ENCODE measurements at places on chromosomes 13 and 19.

GRCh38 chr13:34863360-34864135 is 78.5 kb upstream of the NBEA start:
- no peak for DNase-seq

DNA sequence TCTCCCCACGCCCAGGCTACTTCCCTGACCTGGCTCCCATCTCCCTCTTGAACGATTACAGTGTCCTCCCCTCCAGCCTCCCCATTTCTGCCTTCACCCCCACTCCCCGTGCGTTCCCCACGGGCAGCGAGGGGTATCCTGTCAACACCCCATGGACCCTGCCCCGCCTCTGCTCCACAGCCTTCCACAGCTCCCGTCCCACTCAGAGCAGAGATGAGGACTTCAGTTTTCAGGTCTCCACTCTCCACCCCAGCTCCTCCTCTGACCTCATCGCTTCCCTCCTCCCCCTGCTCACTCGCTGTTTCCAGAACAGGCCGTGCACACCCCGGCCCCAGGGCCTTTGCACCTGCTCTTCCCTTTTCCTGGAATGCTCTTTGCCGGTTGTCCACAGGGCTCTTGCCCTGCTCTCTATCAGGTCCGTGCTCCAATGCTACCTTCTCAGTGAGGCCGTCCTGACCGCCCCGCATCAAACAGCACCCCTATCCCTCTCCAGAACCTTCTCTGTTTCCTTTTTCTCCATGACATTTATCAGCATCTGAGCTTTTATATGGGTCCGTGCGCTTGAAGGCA is 15.0 kb downstream of the LRRC4B start:
- no peak for DNase-seq

DNA sequence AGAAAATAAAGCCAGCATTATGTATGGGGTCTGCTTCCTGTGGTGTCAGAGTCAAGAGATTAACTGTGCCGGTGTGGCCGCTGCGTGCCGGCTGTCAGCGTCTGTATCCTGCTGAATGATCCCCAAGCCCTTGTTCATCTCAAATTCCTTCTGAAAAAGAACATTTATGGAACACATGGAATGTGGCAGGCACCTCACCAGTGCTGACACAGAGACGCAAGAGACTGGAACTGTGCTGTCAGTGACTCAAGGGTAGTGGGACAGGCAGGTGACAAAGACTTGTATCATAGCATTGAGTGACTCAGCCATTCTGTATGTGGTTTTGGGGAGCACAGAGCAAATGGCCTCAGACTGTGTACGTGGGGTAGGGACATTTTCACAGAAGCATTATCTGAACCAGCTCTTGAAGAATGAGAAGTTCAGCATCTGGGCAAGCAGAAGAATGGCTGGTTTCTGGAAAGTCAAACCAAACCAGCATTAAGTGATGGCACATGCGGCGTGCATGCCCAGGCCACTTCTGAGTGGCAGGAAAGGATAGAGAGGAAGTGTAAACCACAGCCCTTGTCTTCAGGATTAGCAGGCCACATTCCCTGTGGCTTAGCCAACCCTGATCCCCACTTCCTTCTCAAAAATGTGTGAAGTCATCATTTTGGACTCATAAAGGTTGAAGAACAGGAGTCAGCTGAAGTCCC is 54.0 kb upstream of the IRS2 start:
- no peak for DNase-seq

DNA sequence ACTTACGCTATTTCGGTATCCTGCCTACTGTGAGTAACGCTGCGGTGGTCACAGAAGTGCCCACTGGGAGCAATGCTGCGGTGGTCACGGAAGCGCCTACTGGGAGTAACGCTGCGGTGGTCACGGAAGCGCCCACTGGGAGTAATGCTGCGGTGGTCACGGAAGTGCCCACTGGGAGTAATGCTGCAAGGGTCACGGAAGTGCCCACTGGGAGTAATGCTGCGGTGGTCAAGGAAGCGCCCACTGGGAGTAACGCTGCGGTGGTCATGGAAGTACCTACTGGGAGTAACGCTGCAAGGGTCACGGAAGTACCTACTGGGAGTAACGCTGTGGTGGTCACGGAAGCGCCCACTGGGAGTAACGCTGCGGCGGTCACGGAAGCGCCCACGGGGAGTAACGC is 52.1 kb upstream of the SOX1 start:
- DNase-seq, result no peak

DNA sequence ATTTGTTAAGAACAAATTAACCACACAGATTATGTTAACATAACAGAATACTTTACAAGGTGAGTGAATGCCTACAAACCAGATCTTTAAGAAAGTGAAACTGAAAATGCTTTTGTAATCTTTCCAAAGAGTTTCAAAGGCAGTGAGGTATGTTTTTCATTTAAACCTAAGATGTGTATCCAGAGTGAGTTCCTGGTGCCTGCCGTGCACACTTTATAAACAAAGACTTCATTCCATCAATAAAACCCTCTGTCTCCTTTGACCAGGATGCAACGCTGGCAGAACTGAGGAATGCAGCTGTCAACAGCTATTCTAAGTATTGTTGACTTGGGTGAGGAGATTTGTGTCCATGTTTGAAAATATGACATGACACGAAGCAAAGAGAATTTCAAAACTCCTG is 344.6 kb downstream of the DNAJC15 start:
- no peak for DNase-seq

- DNase-seq, result no peak
Measured at GRCh38 chr13:51887468-51887867, 25.7 kb downstream of the CCDC70 start.

DNA sequence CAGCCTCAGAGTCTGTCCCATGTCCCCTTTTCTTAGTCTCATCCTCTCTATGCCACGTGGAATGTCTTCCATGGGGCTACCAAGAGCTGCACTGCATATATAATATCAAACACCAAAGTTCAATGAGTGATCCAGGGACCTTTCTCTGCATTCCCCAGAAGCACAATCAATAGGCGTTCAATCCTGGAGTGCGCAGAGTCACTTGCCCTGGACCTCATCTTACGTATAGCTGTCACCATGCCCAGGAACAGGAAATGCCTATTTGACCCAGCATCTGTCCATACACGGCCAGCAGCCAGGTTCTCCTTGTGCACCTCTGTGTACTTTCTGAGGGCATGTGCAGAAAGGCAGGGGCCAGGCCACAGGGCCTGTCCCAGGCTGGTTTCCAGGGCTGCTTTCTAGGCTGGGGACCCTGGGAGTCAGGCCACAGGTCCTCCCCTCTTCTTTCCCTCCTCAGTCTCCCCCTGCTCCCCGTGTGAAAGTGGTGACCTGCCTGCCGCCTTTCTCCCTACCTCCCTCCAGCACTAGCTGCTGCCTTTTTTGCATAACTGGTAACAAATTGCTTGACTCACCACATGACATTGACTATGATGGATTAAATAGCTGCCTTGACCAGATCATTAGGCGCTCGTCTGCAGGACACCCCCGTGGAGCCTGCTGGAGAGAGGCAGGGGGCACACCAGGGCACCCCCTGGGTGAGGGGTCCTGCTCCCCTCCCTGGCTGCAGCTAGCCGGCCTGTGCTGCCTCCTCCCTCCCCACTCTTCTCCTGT is 222.0 kb downstream of the ZNF536 start:
- no peak for DNase-seq

GRCh38 chr13:89066868-89067466 is 1395.8 kb downstream of the SLITRK5 start:
- DNase-seq, result peak; percentile 53

GRCh38 chr19:44313231-44313630 is 8.4 kb upstream of the ZNF235 start:
- DNase-seq, result no peak

DNA sequence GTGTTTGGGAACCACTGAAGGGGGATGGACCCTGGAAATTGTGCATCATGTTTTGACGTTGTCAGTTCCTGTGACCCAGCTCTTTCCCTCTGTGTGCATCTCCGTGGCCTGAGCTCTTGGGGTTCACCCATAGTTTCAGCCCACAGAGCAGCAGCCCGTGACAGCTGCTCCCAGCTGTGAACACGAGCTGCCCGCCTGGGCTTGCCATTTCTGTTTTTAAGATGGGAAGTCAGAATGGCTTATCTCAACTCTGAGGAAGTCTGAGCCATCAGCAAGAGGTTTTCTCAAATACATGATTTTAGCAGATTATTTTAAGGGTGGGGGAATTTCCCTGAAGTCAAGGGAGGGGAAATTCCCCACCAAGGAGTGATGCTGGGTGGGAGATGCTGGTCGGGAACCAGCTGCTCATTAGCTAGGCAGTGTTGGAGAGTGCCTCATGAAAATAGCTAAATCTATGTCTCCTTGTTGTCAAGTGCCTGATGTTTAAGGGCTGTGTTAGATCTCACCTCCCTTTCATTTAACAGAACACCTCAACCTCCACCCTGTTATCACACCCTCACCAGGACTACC is 34.8 kb upstream of the C1QTNF9 start:
- peak; percentile 52 for DNase-seq

- DNase-seq, result no peak
Measured at GRCh38 chr13:52949742-52950141, 78.9 kb upstream of the OLFM4 start.

- DNase-seq, result no peak
Measured at GRCh38 chr19:15631817-15632216, 8.9 kb upstream of the CYP4F3 start.

GRCh38 chr19:30328096-30328495 is 44.1 kb upstream of the ZNF536 start:
- no peak for DNase-seq

DNA sequence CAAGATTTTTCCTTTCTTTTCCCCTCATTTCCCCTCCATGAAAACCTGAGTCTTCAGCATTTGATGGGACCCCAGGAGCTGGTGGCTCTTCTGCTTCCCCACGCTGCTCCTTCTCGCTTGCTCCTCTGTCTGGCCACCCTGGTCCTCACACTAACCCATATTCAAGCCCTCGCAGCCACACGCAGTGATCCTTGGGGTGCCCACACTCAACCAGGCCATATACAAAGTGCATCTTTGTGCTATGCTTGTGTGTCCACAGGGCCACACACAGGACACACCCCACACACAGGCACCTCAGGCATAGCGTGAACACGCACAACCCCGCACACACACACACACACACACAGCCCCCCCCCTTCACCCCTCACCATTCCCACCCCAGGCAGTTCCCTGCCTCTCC is 132.1 kb downstream of the URI1 start:
- DNase-seq, result no peak

DNA sequence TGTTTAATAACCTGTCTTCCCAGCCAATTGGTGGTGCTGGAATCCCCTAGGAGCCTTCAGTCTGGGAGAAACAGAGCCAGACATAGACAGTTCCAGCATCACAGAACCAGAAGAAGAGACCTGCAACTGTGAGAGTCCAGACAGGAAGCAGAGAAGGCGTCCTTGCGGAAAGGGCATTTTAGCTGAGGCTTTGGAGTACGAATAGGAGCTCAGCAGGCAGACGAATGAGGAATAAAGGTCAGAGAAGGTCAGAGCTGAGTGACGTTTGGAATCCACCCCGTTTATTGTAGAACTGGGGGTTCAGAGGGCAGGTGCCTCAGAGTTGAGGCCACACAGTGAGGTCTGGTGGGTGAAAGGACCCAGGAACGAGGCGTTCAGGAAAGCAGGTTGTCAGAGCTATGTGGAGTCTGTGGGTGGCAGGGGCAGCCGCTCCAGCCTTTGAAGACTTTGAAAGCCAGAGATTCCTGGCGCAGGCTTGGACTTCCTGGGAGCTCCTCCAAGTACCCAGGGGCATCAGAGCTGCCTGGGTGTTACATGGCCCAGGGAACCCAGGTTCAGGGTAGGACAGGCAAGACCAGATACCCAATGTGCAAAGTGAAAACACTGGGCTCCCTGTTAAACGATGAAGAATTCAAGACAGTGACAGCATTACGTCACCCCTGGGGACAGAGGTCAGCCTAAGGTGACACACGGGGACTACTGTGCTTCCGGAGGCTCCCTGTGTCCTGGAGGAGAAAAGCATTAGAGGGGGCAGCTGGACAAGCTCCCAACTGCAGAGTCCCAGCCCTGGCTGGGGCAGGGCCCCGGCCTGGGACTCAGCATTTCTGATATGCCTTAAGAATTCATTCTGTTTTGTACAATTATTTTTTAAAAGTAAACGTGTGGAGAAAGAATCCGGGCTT is 5.5 kb downstream of the ARRDC2 start:
- DNase-seq, result no peak

DNA sequence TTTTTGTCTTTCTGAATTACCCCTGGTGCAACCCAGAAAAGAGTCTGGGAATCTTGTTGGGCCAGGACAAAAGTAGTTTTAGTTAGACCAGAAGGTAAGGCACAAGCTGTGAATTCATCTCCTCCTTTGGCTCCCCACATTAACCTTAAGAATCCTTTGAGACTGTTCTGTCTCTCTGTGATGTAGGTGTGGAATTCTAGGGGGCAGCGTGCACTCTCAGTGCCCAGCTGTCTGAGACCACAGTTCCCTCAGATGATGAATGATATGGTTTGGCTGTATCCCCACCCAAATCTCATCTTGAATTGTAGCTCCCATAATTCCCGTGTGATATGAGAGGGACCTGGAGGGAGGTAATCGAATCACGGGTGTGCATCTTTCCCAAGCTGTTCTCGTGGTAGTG is 43.9 kb downstream of the ZNF506 start:
- DNase-seq, result no peak

DNA sequence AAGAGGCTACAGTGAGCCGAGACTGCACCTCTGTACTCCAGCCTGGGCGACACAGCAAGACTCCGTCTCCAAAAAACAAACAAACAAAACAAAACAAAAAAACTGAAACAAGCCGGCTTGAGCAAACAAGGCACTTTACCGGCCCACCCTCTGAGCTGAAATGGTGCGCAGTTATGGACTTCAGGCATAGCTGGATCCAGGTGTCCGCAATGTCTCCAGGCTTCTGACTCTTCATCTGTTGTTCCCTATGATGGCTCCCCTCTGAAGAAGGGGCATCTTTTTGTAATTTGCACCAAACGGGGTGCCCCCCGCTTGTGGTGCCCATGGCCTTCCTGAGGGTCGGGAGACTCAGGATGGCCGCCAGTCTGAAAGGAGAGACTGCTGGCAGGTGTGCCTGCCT is 6.2 kb downstream of the C2CD4C start:
- DNase-seq, result no peak

DNA sequence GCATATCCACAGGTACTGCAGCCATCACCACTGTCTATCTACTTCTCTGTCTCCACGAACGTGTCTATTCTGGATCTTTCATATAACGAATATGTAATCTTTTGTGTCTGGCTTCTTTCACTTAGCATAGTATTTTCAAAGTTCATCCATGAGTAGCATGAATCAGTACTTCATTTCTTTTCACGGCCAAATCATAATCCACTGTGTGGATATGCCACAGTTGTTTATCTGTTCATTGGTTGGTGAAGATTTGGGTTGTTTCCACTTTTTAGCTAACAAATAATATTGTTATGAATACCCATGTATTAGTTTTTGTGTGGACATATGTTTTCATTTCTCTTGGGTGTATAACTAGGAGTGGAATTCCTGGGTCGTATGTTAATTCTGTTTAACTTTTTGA is 14.4 kb downstream of the RGCC start:
- DNase-seq, result no peak

- DNase-seq, result no peak
Measured at GRCh38 chr19:21460686-21461085, 44.7 kb upstream of the ZNF429 start.

DNA sequence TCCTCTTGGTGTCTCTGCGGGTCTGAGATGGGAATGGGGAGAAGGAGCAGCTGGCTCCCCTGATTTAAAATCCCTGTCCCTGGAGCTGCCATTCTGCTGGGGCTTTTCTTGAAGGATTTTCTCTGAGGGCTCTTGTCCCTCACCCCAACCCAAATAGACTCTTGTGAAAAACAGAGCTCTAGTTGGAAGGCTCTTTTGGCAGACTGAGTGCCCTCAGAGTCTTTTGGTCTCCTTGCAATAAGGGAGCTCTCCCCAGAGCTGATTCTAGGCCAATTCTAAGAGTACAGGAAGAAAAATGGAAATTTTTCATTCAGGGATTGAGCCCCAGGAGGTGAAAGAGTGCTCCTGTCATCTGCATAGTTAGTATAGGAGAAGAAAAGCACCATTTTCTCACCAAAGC is 238.3 kb downstream of the COG6 start:
- no peak for DNase-seq
